ENCODE measurements at places on chromosomes 5 and 9. TPM values are rescaled to one million over a fixed set of nuclear protein-coding genes. Genes with fewer than 3 reads are reported as not detected.
A peak's percentile ranks its signal among the peaks of the same experiment; 100 is the strongest.

DNA sequence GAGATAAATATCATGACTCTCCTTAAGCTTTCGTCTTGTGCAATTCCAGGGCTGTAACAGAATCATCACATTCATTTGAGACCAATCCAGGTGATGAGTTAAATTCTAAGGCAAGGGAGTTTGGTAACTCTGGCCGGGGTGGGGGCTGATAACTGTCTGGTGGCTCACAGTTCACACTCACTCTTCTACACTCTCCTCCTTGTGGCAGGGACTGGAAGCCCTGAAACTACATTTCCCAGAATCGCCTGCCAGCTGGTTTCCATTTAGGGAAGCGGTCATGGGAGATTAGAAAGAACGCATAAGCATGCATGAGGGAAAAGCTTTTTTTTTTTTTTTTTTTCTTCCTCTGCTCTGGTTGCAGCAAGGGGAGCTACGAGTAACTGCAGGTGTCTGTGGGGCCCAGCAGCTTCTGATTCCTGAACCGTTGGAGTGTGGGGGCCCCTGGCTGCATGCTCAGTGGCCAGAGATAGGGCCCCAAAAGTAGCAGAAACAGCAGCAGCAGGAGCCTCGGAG is 154.8 kb upstream of the TBC1D2 start:
- H3K36me3 ChIP-seq = no peaks in the 10 kb centered on the region
- H3K4me3 ChIP-seq = no peak overlapping the region
- no peak overlapping the region for H3K27ac ChIP-seq
- peaks cover 23% of the 10 kb centered on the region for H3K27me3 ChIP-seq
- DNase-seq = peak; percentile 82

Gene GHR
- 31.2 TPM for total RNA-seq

GRCh38 chr5:164741376-164741775 is 1236.0 kb downstream of the MAT2B start:
- H3K27ac ChIP-seq = no peak overlapping the region
- no peak overlapping the region for H3K4me3 ChIP-seq
- no peaks in the 10 kb centered on the region for H3K27me3 ChIP-seq
- H3K36me3 ChIP-seq = no peaks in the 10 kb centered on the region
- no peak for DNase-seq
- no peaks in the 10 kb centered on the region for H3K4me1 ChIP-seq

GRCh38 chr5:137325721-137326120 is 173.4 kb downstream of the SPOCK1 start:
- no peak overlapping the region for H3K27ac ChIP-seq
- H3K4me1 ChIP-seq = no peaks in the 10 kb centered on the region
- H3K27me3 ChIP-seq = no peaks in the 10 kb centered on the region
- H3K36me3 ChIP-seq = no peaks in the 10 kb centered on the region
- no peak for DNase-seq

Gene NRARP
- total RNA-seq = 1.0 TPM

GRCh38 chr5:77077829-77078176 is 9.3 kb downstream of the ZBED3 start:
- no peak overlapping the region for H3K4me3 ChIP-seq
- no peaks in the 10 kb centered on the region for H3K4me1 ChIP-seq
- no peaks in the 10 kb centered on the region for H3K27me3 ChIP-seq
- no peak for DNase-seq
- H3K36me3 ChIP-seq = peaks cover 23% of the 10 kb centered on the region

DNA sequence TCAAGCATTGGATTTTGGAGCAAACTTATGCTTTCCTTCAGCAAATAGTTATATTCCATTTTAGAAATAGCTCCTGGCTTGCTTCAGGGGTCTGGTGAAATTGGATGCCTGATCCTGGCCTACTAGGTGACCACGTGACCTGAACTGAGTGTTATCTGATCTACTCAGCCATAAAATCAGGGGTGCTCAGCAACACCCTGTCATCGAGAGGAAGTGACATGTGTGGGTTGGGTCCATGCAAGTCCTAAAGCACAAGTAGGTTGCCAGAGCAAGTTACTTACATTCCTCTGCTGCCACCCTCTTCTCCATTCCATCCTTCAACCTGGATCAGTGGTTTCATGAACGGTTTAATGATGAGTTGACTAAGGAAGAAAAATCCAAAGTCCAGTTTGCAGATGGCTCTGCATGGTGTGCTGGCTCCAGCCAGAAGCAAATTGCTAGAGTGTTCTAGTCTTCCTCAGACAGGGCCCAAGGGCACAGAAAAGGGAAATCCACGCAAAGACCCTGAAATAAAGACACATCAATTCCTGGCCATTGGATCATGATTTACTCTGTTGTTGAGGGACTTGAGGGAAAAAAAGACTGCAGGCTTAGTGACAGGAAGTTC is 2.8 kb upstream of the FAM193B start:
- peaks cover 9% of the 10 kb centered on the region for H3K4me1 ChIP-seq
- H3K27ac ChIP-seq = no peak overlapping the region
- H3K27me3 ChIP-seq = no peaks in the 10 kb centered on the region
- peak; percentile 27 for DNase-seq
- no peak overlapping the region for H3K4me3 ChIP-seq
- H3K36me3 ChIP-seq = peaks cover 5% of the 10 kb centered on the region

DNA sequence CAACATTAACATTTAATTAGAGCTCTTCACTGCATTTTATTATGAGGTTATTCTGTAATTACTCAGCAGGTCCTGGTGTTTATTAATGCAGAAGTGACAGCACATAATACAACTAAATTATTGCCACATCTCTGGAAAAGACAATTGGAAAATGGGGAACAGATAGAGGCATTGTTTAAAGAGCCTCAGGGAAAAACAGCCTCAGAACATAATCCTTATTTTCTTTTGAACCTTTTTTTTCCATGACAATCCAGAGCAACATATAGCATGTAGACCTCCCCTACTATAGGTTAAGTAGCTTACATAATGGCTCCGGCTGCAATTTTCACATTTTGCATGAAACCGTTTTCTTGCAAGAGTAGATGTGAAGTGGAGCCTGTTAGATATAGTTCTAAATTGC is 87.2 kb downstream of the RMI1 start:
- no peaks in the 10 kb centered on the region for H3K36me3 ChIP-seq
- peaks cover 15% of the 10 kb centered on the region for H3K4me1 ChIP-seq
- no peaks in the 10 kb centered on the region for H3K27me3 ChIP-seq
- H3K27ac ChIP-seq = no peak overlapping the region

DNA sequence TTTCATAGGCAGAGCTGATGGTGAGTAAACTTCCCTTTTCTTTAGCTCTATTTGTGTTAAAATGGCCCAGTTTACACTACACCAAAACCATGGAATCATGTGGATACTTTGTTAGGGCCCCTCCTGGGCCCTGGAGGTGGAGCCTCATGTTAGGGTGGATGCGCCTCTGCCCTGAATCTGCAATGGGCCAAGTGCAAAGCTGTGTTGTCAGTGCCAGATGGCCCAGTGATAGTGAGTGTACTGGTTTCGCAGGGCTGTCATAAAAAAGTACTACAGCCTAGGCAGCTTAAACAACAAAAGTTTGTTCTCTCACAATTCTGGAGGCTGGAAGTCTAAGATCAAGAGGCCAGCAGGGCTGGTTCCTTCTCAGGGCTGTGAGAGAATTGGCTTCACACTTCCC is 64.8 kb downstream of the HSPA4 start:
- no peaks in the 10 kb centered on the region for H3K36me3 ChIP-seq
- no peak for DNase-seq
- no peak overlapping the region for H3K4me3 ChIP-seq
- H3K4me1 ChIP-seq = peaks cover 34% of the 10 kb centered on the region
- H3K27me3 ChIP-seq = no peaks in the 10 kb centered on the region

- peaks cover 8% of the 10 kb centered on the region for H3K27me3 ChIP-seq
- DNase-seq = no peak
- H3K36me3 ChIP-seq = no peaks in the 10 kb centered on the region
- no peak overlapping the region for H3K4me3 ChIP-seq
- no peak overlapping the region for H3K27ac ChIP-seq
Measured at GRCh38 chr9:127219520-127219919, 45.1 kb upstream of the GARNL3 start.

- H3K4me3 ChIP-seq = no peak overlapping the region
- no peak for DNase-seq
- no peaks in the 10 kb centered on the region for H3K36me3 ChIP-seq
Measured at GRCh38 chr5:73525606-73526203, 27.5 kb downstream of the BTF3 start.

GRCh38 chr9:2320114-2320513 is 301.5 kb upstream of the VLDLR start:
- no peak overlapping the region for H3K27ac ChIP-seq
- H3K4me3 ChIP-seq = no peak overlapping the region
- no peak for DNase-seq

Gene SPINK7
- total RNA-seq = not detected

GRCh38 chr9:92615790-92616189 is 54.1 kb downstream of the IPPK start:
- DNase-seq = no peak
- H3K27ac ChIP-seq = no peak overlapping the region
- H3K27me3 ChIP-seq = no peaks in the 10 kb centered on the region
- H3K4me3 ChIP-seq = no peak overlapping the region

Gene CDC25C
- total RNA-seq = 29.5 TPM

DNA sequence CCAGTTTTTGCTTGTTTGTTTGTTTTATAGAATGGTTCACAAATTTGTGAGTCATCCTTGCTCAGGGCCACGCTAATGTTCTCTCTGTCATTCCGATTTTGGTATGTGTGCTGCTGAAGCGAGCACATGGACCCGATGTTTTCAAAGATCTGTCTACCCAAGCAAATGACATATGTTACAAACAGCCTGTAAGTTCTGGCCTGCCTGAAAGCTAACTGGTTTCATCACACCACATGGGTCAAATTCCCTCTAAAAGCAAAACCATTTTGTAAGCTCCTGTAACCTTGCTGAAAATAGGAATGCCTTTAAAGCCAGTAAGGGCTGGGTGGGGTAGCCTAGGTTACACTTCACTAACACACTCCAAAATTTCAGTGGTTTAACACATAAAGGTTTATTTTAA is 25.4 kb downstream of the DMRT3 start:
- H3K27ac ChIP-seq = no peak overlapping the region
- no peak overlapping the region for H3K4me3 ChIP-seq
- no peak for DNase-seq
- H3K27me3 ChIP-seq = no peaks in the 10 kb centered on the region
- no peaks in the 10 kb centered on the region for H3K36me3 ChIP-seq

- peak overlapping the region; percentile 73 for H3K4me3 ChIP-seq
- DNase-seq = peak; percentile 72
- H3K27me3 ChIP-seq = no peaks in the 10 kb centered on the region
- no peaks in the 10 kb centered on the region for H3K36me3 ChIP-seq
Measured at GRCh38 chr5:109690242-109690974, 681 bp downstream of the MAN2A1 start.

GRCh38 chr9:24961762-24962161 is 416.1 kb upstream of the IZUMO3 start:
- H3K27ac ChIP-seq = no peak overlapping the region
- H3K4me1 ChIP-seq = no peaks in the 10 kb centered on the region
- H3K4me3 ChIP-seq = no peak overlapping the region
- no peaks in the 10 kb centered on the region for H3K36me3 ChIP-seq

GRCh38 chr5:141492168-141492885 is 3.4 kb downstream of the PCDHGC5 start:
- H3K36me3 ChIP-seq = peaks cover 67% of the 10 kb centered on the region
- no peak overlapping the region for H3K27ac ChIP-seq
- no peak overlapping the region for H3K4me3 ChIP-seq
- no peak for DNase-seq
- H3K4me1 ChIP-seq = peaks cover 31% of the 10 kb centered on the region

- H3K4me1 ChIP-seq = peaks cover 27% of the 10 kb centered on the region
- H3K27me3 ChIP-seq = no peaks in the 10 kb centered on the region
- peak; percentile 40 for DNase-seq
- no peaks in the 10 kb centered on the region for H3K36me3 ChIP-seq
- no peak overlapping the region for H3K4me3 ChIP-seq
Measured at GRCh38 chr5:150301170-150301505, 1.6 kb downstream of the ARSI start.

GRCh38 chr5:44321144-44321725 is 68.0 kb downstream of the FGF10 start:
- no peak overlapping the region for H3K4me3 ChIP-seq
- H3K36me3 ChIP-seq = no peaks in the 10 kb centered on the region
- H3K4me1 ChIP-seq = peaks cover 6% of the 10 kb centered on the region
- peak overlapping the region; percentile 11 for H3K27ac ChIP-seq

GRCh38 chr5:80707645-80708044 is 52.9 kb upstream of the DHFR start:
- peaks cover 12% of the 10 kb centered on the region for H3K4me1 ChIP-seq
- no peaks in the 10 kb centered on the region for H3K27me3 ChIP-seq
- H3K27ac ChIP-seq = no peak overlapping the region
- DNase-seq = no peak
- peaks cover 25% of the 10 kb centered on the region for H3K36me3 ChIP-seq

DNA sequence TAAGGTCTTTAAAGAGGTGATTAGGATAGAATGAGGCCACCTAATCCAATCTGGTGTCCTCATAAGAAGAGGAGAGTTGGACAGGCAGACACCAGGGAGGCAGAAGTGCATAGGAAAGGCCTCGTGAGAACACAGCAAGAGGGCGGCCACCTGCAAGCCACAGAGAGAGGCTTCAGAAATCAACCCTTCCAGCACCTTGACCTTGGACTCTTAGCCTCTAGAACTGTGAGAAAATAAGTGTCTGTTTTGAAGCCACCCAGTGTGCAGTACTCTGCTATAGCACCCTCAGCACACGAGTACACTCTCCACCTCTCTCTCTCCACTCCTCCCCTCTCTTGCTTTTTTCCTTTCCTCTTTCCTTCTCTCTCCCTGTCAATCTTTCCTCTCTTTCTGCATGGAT is 26.8 kb downstream of the NIPAL4 start:
- H3K4me1 ChIP-seq = no peaks in the 10 kb centered on the region
- DNase-seq = no peak
- H3K27ac ChIP-seq = no peak overlapping the region
- H3K36me3 ChIP-seq = peaks cover 73% of the 10 kb centered on the region

GRCh38 chr5:43730832-43731342 is 127.9 kb downstream of the NNT start:
- H3K4me1 ChIP-seq = no peaks in the 10 kb centered on the region
- DNase-seq = no peak
- H3K4me3 ChIP-seq = no peak overlapping the region
- no peaks in the 10 kb centered on the region for H3K27me3 ChIP-seq

Gene ZDHHC11
- total RNA-seq = 2.1 TPM

GRCh38 chr9:650362-650761 is 191.1 kb upstream of the DMRT1 start:
- no peaks in the 10 kb centered on the region for H3K4me1 ChIP-seq
- H3K4me3 ChIP-seq = no peak overlapping the region
- no peak for DNase-seq
- no peaks in the 10 kb centered on the region for H3K27me3 ChIP-seq
- H3K36me3 ChIP-seq = no peaks in the 10 kb centered on the region
- H3K27ac ChIP-seq = no peak overlapping the region

Gene NR6A1
- 5.1 TPM for total RNA-seq

DNA sequence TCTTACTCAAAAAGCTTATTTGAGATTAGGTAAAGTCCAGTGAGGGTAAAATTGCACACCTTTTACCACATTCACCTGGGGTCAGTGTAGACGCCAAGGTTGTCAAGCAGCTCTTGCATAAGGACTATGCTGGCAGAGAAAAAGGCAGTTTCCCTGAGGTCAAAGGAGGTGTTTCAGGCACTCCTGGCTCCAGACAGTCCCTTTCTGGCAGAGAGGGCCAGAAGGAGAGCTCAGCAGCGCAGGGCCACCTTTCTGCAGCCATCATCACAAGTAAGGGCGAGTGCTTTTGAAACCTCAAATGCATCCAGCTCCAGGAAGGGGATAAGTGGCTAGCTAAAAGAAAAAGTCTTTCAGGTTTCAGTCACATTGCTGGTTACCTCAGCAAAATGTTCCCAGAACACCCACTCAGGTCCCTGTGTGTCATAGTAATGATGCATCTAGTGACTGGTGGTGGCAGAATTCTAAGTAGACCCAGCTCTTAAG is 16.7 kb upstream of the IL13 start:
- H3K4me3 ChIP-seq = no peak overlapping the region
- H3K36me3 ChIP-seq = peaks cover 21% of the 10 kb centered on the region
- no peaks in the 10 kb centered on the region for H3K4me1 ChIP-seq
- H3K27ac ChIP-seq = no peak overlapping the region
- DNase-seq = no peak
- H3K27me3 ChIP-seq = no peaks in the 10 kb centered on the region
